ENCODE measurements at places on chromosomes 13 and 19. TPM values are rescaled to one million over a fixed set of nuclear protein-coding genes. Genes with fewer than 3 reads are reported as not detected.

GRCh38 chr13:82878536-82878935 lies 1003.7 kb downstream of the SLITRK1 start:
- H3K27me3 ChIP-seq, result no peaks in the 10 kb centered on the region
- no peak overlapping the region for H3K27ac ChIP-seq
- no peak overlapping the region for H3K4me3 ChIP-seq
- H3K36me3 ChIP-seq, result no peaks in the 10 kb centered on the region
- no peaks in the 10 kb centered on the region for H3K4me1 ChIP-seq
- no peak for DNase-seq

DNA sequence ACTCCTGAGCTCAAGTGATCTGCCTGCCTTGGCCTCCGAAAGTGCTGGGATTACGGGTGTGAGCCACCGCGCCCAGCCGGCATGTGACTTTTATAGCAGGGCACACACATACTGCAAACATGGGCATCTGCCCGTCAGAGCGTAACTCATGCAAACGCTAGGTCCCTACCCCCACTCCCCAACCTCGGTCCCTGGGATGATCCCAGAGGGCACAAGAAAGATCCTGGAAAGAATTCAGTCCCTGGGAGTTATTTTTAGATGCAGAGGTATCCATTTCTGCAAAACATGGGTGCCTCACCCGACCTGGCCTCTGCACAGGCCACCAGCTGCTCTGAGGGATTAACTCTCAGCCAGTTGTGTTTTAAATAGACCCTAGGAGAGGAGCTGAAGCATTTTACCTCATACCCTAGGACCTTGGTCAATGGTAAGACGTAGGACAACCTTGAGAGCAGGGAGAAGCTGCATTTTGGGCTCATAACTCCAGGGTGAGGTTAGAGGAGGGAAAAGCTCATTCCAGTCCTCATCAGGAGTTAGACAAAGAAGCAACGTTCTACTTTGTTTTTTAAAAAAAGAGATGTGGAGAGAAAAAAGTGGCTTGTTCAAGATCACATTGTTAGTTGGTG lies 10.8 kb downstream of the TMEM38A start:
- H3K4me3 ChIP-seq, result no peak overlapping the region
- no peaks in the 10 kb centered on the region for H3K27me3 ChIP-seq
- H3K4me1 ChIP-seq, result no peaks in the 10 kb centered on the region
- H3K27ac ChIP-seq, result no peak overlapping the region

DNA sequence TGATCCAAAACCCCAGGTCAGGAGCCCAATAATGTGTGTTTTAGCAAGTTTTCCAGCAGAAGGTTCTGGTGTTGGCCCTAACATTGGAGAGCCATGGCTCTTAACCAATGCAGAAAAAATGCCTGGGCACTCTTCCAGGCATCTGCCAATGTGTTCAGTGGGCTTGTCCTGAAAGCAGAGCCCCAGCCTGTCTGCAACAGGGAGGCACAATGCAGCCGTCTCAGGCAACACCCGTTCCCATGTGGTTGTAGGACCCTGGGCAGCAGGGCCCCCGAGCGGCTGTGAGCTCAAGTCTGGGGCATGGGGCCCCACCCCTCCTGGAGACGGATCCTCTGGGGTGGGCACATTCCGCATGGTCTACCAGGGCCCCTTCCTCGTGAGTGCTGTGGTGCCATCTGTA lies 58.1 kb upstream of the SIAH3 start:
- no peak for DNase-seq
- H3K4me1 ChIP-seq, result no peaks in the 10 kb centered on the region
- no peak overlapping the region for H3K27ac ChIP-seq
- H3K4me3 ChIP-seq, result no peak overlapping the region
- H3K36me3 ChIP-seq, result no peaks in the 10 kb centered on the region

GRCh38 chr13:38637576-38637975 lies 49.3 kb upstream of the FREM2 start:
- no peaks in the 10 kb centered on the region for H3K36me3 ChIP-seq
- no peak for DNase-seq
- H3K4me3 ChIP-seq, result no peak overlapping the region
- no peak overlapping the region for H3K27ac ChIP-seq
- no peaks in the 10 kb centered on the region for H3K4me1 ChIP-seq

GRCh38 chr13:99132295-99132835 lies 68.3 kb upstream of the UBAC2 start:
- H3K27ac ChIP-seq, result no peak overlapping the region
- H3K4me3 ChIP-seq, result no peak overlapping the region
- no peaks in the 10 kb centered on the region for H3K4me1 ChIP-seq
- H3K27me3 ChIP-seq, result no peaks in the 10 kb centered on the region

GRCh38 chr19:49470615-49470978 lies 3.4 kb upstream of the FLT3LG start:
- H3K4me3 ChIP-seq, result no peak overlapping the region
- H3K27ac ChIP-seq, result no peak overlapping the region
- no peaks in the 10 kb centered on the region for H3K4me1 ChIP-seq
- no peaks in the 10 kb centered on the region for H3K27me3 ChIP-seq

DNA sequence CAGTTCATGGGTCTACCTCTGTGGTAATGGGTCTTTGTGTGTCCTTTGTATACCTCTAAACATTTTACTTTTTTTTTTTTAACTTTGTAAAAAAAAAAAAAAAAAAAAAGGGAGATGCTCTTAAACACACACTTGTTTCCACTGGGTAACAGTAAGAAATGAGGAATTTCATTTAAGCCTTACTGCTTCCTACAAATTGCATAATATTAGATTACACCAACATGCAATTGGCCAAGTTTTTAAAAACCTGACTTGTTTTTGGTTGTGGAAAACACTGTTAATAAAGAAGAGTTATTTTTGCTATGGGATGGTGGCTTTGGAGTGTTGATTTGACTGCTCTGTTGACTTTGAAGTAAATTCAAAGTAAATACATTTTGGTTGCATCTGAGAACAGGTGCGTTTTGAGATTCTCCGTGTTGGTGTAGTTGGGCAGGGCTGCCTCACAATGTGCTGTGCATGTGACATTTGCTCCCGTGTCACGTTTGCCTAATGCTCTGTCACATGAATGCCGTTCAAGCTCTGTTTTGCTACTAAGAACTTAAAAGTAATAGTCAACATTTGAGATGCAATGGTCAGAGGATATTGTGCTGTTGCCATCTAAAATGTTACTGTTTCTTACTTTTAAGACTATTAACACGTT lies 202.4 kb downstream of the LMO7 start:
- no peaks in the 10 kb centered on the region for H3K27me3 ChIP-seq
- H3K4me3 ChIP-seq, result no peak overlapping the region
- peaks cover 30% of the 10 kb centered on the region for H3K36me3 ChIP-seq
- H3K27ac ChIP-seq, result no peak overlapping the region

GRCh38 chr19:21698215-21698614 lies 69.2 kb downstream of the ZNF100 start:
- peaks cover 2% of the 10 kb centered on the region for H3K4me1 ChIP-seq
- no peak overlapping the region for H3K27ac ChIP-seq
- no peak overlapping the region for H3K4me3 ChIP-seq
- no peaks in the 10 kb centered on the region for H3K27me3 ChIP-seq

GRCh38 chr19:3102239-3103140 lies 8.3 kb downstream of the GNA11 start:
- no peaks in the 10 kb centered on the region for H3K36me3 ChIP-seq
- no peak for DNase-seq
- peaks cover 55% of the 10 kb centered on the region for H3K4me1 ChIP-seq
- no peaks in the 10 kb centered on the region for H3K27me3 ChIP-seq
- no peak overlapping the region for H3K4me3 ChIP-seq

DNA sequence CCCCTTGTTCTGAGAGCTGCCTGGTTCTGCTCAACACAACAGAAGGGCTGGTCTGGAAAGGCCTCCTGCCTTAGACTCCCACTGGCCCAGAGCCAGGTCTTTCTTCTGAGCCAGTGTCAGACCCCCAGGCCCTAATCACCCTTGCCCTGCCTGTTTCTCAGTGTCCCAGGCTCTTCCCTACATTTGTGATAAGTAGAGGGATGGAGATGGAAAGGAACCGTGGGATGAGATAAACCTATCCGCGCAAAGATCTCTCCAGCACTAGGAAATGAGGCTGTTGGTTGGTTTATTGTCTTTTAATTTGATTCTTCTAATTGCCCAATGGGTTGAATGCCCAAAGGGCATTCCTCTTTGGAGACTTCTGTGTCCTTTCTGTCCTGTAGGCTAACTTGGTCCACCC lies 470.0 kb downstream of the TSHZ3 start:
- no peak overlapping the region for H3K27ac ChIP-seq
- no peaks in the 10 kb centered on the region for H3K36me3 ChIP-seq
- H3K27me3 ChIP-seq, result no peaks in the 10 kb centered on the region

DNA sequence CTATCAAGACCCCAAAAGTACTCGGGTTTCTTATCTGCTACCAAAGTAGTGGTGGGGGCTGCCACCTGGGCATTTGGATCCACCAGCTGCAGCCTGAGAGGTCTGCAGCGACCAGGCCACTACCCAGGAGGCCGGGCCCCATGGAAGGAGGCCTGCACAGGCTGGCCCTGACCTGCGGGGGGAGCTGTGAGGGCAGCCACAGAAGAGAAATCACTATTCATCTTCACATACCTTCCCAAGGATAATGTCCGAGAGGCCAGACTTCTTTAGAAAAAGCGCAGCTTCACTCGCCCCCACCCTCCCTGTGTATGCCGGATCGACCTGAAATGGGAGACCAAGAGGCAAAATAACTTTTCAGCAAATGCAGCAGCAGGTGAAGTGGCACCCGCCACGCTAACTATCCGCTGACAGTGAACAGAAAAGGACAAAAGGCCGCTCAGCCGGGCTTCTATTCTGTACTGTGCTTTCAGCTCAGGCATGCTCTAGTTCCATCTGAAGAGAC lies 30.1 kb downstream of the EPS15L1 start:
- no peak overlapping the region for H3K4me3 ChIP-seq
- H3K27me3 ChIP-seq, result no peaks in the 10 kb centered on the region
- H3K27ac ChIP-seq, result no peak overlapping the region

DNA sequence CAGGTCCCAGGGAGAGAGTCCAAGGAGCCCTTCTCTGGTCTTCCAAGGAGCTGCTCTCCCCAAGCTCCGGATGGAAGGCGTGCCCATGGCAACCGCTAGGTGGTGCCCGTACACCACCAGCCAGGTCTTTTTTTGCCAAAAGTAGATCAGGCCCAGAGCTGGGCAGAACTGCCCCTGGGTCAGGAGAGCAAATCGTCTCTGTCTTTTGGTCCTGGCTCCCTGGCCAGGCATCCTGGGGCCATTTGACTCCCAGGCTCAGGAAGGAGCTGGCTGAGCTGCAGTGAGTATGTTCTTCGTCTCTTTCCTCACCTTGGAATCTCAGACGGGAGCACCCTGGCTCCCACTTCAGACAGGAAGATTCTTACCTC lies 24.6 kb upstream of the BCL3 start:
- H3K4me3 ChIP-seq, result no peak overlapping the region
- H3K4me1 ChIP-seq, result peaks cover 21% of the 10 kb centered on the region
- H3K27ac ChIP-seq, result no peak overlapping the region
- H3K36me3 ChIP-seq, result no peaks in the 10 kb centered on the region

Gene SIRT6
- 27.3 TPM for total RNA-seq

Gene ZNF345
- 8.5 TPM for total RNA-seq

Gene IZUMO2
- total RNA-seq, result not detected

Gene SH2D3A
- 35.4 TPM for total RNA-seq

Gene UHRF1
- 3.1 TPM for total RNA-seq

Measured in kidney (tissue), 22 donors.